Activated naive CD4-positive, alpha-beta T cell treated with anti-CD3 and anti-CD28 coated beads for 36 hours (primary cell): ENCODE measurements at places on chromosomes 7 and 10. TPM values are rescaled to one million over a fixed set of nuclear protein-coding genes. Genes with fewer than 3 reads are reported as not detected.

- peaks cover 60% of the 10 kb centered on the region for H3K4me1 ChIP-seq
- no peak for DNase-seq
- no peaks in the 10 kb centered on the region for H3K27me3 ChIP-seq
- peak overlapping the region; percentile 94 for H3K27ac ChIP-seq
- H3K4me3 ChIP-seq, result peak overlapping the region; percentile 67
- H3K36me3 ChIP-seq, result no peaks in the 10 kb centered on the region
These were observed 5.0 kb downstream of the C10orf105 start for GRCh38 chr10:71714592-71714991.

DNA sequence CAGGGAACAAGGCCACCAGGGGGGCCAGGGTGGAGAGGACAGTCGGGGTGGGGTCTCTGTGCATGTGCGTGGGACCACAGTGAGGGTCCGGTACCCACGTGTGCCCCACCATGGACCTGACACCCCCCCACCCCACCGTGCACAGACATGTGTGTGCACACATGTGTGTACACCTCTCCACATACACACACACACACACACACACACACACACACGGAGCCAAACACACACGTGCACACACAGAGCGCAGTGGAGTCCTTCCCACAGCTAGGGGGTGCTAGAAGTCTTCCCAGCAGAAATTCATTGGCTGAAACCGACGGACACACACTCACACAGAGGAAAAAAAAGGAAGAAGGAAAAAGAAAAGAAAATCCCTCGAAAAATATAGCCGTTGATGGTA lies 42.8 kb upstream of the GNA12 start:
- DNase-seq, result peak; percentile 78
- H3K4me1 ChIP-seq, result peaks cover 3% of the 10 kb centered on the region
- H3K36me3 ChIP-seq, result no peaks in the 10 kb centered on the region
- H3K27ac ChIP-seq, result no peak overlapping the region

DNA sequence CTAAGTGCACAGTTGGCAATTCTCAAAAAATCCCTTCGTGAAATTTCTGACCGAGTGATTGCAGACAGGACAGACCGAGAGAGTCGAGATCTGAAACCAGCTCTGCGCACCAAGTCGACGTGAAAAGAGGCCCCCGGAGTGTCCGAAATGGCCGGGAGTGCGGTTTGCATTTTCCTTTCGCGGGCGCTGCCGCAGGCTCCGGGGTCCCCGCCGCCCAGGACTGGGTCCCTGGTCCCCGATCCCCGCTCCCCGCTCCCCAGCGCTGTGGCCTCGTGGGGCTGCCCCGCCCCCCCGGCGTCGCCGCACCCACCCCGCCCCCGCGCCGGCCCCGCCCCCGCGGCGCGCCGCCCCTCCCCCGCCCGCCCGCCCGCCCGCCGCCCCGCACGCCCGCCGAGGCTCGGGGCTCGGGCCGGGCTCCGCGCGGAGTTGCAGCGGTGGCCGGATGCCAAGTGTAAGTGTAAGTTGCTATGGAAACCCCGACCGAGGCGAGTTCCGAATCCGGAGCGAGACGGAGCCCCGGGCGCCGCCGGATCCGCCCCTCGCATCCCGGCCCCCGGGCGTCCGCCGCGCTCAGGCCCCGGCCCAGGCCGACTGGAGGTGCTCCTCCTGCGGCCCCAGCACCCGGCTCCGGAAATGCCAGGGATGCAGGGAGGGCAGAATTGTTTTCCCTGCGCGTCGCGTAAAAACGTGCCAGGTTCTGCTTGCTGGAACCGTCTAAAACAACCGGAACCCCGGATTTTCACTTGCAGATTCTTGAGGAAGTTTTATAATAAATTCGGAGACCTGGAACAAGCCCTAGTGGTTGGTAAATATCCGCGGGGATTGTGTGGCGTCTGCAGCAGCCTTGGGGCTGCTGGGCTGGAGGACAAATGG lies 4.6 kb downstream of the BMI1 start:
- H3K4me3 ChIP-seq, result peak overlapping the region; percentile 85
- peaks cover 13% of the 10 kb centered on the region for H3K36me3 ChIP-seq
- H3K27me3 ChIP-seq, result peaks cover 45% of the 10 kb centered on the region
- H3K4me1 ChIP-seq, result peaks cover 21% of the 10 kb centered on the region
- H3K27ac ChIP-seq, result peak overlapping the region; percentile 4

DNA sequence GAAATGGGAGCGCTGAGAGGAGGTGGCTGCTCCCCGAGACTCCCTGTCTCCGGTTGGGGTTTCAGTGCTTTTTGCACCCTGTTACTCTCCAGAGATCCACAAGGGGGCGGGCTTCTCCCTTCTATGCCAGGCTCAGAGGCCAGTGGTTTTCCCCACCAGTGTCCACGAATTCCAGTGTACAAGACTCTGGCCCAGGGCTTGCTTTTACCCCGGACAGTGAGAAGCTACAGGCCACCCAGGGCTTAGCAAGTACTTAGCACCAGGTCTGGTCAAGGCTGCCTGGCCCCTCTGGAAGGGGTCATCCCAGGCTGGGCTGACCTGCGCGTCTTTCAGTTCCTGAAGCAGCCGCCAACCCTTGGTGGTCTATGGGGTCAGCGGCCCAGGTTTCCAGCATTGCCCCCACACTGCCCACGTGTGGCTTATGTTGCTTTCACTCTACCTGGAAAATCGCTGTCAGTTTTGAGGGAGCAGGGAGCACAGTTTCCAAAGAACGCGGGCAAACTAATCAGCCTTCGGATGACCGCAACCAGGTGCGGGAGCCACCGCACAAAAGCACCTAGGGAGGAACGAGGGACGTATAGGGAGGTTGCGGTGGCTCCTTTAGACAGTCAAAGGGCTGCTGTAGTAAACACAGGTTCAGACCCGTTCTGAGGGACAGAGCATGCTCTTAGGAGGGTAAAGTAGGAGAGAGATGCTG lies 6.8 kb downstream of the CYP26A1 start:
- H3K27ac ChIP-seq, result no peak overlapping the region
- H3K4me3 ChIP-seq, result no peak overlapping the region
- peak; percentile 70 for DNase-seq
- H3K36me3 ChIP-seq, result no peaks in the 10 kb centered on the region
- peaks cover 6% of the 10 kb centered on the region for H3K4me1 ChIP-seq

Gene SLC26A3
- total RNA-seq, result not detected

Gene KCNMA1
- not detected for total RNA-seq

Gene CALCR
- not detected for total RNA-seq
